ENCODE measurements at places on chromosomes 4 and X.

DNA sequence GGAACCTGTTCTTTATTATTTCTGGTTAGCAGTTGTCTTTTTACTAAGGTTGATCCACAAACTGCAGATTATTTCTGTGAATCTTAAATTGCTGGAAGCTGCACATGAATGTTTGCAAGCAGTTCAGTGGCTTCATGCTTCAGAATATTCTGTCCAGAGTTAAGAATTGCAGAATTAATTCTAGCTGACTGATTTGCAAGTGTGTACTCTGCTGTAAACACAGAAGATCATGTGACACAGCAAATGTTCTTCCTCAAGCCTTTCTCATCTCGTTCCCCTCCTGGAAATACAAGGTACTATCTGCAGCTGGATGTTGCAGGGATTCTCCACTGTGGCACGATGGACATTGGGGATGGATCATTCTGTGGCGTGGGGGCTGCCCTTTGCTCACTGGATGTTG is 16.8 kb upstream of the CLTRN start:
- DNase-seq: no peak

DNA sequence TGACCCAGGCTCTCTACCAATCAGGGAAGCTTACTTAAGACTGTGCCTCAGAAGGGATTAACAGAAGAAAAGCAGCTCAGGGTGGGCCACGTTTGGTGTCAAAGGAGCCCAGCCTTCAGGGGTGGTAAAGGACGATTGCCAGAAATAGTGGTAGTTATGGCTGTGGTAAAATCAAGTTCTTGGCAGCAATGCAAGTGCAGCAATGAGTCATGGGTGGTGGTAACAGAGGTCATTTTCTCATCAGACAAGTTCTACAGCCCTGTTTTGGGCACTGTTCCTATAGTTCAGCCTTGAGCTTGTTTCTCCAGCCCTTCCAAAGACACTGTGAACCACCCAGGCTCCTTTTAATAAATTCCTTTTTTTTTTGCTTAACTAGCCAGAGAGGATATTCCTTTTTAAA is 120.3 kb downstream of the EFHC2 start:
- DNase-seq: peak; percentile 47

GRCh38 chr4:164847967-164848649 is 28.9 kb upstream of the APELA start:
- DNase-seq: no peak

GRCh38 chr4:11670304-11670703 is 241.6 kb upstream of the HS3ST1 start:
- DNase-seq: no peak

DNA sequence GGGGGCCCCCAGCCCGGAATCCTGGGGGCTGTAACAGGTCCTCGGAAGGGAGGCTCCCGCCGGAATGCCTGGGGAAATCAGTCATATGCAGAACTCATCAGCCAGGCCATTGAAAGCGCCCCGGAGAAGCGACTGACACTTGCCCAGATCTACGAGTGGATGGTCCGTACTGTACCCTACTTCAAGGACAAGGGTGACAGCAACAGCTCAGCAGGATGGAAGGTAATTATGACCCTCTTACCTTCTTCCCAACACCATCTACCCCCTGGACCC is 1.0 kb downstream of the FOXO4 start:
- no peak for DNase-seq

GRCh38 chr4:174100910-174101309 is 182.6 kb downstream of the FBXO8 start:
- no peak for DNase-seq

DNA sequence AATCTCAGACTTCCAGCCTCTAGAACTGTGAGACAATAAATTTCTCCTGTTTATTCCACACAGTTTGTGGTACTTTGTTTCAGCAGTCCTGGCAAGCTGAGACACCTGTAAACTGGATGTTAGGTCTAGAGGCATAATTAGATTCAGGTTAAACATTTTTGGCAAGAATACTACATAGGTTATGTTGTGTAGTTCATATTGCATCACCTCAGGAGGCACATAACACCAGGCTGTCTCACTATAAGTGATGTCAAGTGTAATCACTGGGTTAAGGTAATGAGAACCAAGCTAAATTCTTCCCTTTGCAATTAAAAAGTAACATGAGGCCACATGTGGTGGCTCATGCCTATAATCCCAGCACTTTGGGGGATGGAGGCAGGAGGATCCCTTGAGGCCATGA is 214.2 kb downstream of the ZNF674 start:
- peak; percentile 62 for DNase-seq

- DNase-seq: no peak
Measured at GRCh38 chr4:122705009-122705408, 27.5 kb upstream of the BBS12 start.
